Activated CD8-positive, alpha-beta memory T cell treated with anti-CD3 and anti-CD28 coated beads for 24 hours (primary cell): ENCODE measurements at places on chromosomes 4 and X.

DNA sequence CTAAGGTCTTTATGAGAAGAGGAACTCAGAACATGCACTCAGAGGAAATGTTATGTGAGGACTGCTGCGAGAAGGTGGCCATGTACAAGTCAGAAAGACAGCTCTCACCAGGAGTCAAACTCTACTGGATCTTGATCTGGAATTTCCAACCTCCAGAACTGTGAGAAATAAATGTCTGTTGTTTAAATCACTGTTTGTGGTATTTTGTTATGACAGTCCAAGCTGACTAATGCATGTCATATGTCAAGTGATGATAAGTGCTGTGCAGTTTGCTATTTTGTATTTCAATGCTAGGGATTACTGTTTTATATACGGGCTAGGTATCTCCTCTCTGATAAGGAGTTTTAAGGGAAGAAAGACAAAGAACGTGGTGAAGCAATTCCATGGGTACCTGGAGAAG is 162.3 kb downstream of the CPEB2 start:
- no peak for DNase-seq

GRCh38 chr4:39636531-39637184 is 2.0 kb downstream of the SMIM14 start:
- peak; percentile 24 for DNase-seq

DNA sequence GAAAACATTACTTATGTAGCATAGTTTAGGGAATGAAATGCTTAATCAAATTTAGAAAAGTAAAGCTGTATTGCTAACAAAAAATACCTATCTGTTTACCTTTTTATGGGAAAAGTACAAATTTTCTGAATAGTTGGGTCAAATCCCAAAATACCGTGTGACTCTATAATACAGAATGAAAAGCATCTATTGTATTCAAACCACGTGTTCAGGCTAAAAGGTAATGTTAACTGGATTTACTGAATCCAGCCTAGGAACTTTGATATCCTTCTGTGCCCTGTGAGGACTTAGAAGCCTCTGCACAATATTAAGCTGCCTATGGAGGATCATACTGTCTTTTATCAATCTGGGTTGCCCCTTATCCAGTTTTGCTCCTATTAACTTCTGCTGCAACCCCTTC is 36.3 kb upstream of the AGA start:
- no peak for DNase-seq

DNA sequence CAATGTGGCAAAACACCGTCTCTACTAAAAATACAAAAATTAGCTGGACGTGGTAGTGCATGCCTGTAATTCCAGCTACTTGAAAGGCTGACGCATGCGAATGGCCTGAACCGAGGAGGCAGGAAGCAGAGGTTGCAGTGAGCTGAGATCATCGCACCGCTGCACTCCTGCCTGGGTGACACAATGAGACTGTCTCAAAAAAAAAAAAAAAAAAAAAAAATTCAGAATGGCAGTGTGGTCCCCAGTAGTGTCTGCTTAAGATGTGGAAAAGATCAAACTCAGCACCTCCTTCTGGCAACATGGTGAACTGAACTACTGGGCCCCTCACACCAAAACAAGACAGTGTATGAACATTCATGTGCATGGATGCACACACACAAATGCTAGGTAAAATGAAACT is 32.2 kb downstream of the SMS start:
- no peak for DNase-seq

- no peak for DNase-seq
These were observed 166.2 kb downstream of the MAGEB17 start for GRCh38 chrX:16333453-16333852.

DNA sequence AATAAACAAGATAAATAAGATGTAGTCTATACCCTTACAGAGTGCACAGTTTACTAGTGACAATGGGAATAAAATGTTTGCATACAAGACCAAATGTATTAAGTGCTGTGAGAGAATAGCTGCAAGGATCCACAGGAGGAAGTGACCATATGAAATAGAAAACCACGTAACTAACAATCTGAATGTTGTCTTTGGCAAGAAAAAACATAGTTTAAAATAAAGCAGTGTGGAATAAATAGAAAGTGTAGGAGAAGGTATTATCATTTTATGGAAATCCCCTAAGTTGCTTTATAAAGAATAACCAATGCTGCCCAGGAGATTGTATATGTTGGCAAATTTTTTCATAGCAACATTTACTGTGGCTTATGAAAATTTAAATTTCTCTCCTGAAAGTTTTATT is 116.1 kb downstream of the PCDH7 start:
- DNase-seq, result no peak

GRCh38 chr4:161525121-161525520 is 638.7 kb downstream of the FSTL5 start:
- no peak for DNase-seq

GRCh38 chrX:56762220-56762619 is 33.2 kb downstream of the NBDY start:
- peak; percentile 54 for DNase-seq

DNA sequence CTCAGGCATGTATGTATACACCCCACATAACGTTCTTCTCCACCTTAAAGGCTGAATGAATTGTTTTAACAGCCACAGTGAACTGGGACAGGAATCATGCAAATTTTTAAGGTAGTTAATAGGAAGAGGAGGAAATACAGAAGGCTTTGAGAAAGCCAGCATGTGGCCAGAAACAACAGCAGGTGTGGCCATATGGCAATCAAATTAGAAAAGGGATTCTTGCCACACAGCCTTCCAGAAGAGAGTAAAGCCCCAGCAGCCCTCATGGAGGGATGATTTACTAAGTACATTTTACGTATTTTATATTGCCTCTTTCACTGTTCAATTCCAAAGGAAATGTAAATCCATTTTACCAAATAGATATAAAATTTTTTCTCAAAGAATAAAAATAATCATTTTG is 792.2 kb downstream of the ADGRL3 start:
- no peak for DNase-seq

- DNase-seq, result peak; percentile 73
These were observed 33.5 kb upstream of the CHRNA9 start for GRCh38 chr4:40301603-40302002.

GRCh38 chr4:189021831-189022230 is 882.6 kb downstream of the TRIML1 start:
- no peak for DNase-seq

DNA sequence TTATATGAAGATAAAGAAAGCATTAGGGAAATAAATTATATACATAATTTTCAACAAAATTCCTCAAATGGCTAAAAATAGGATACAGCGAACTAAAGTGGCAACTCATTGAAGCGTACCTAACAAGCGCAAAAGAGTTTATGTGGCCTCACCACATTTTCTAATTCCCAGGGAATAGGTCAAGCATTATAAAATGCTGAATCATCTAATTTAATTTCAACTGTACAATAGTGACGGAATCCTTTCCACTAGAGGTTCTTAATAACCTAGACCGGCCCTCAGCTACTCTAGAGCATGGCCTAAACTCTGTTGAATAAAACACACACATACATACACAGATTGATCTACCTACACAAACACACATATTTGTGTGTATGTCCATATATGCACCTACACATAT is 29.1 kb downstream of the CXXC4 start:
- DNase-seq, result no peak

GRCh38 chr4:4308800-4309441 is 18.9 kb downstream of the ZBTB49 start:
- no peak for DNase-seq

- no peak for DNase-seq
These were observed 37.8 kb upstream of the FUNDC1 start for GRCh38 chrX:44580466-44580865.

GRCh38 chrX:133364865-133365264 is 50.4 kb downstream of the GPC4 start:
- no peak for DNase-seq

GRCh38 chr4:142500966-142501365 is 345.1 kb downstream of the INPP4B start:
- no peak for DNase-seq

DNA sequence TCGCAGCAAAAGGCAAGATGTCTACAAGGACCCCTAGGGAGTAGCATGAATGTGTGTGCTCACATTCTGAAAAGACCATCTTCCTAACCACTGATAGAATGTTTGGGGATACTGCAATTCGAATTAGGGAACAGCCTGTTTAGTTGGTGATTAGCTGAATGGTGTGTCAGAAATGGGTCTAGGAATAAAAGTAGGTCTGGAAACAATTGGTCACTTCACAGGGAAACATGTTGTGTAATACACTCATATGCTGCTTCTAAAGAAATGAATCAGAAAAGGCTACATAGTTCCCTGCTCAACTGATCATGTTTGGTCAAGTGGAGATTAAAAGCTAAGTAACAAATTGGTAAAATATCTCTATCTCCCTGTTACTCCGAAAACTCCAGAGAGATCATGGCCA is 2362.4 kb upstream of the TENM3 start:
- DNase-seq, result no peak

GRCh38 chr4:76105652-76106051 is 31.1 kb downstream of the ART3 start:
- no peak for DNase-seq

GRCh38 chr4:88661739-88662138 is 35.9 kb downstream of the NAP1L5 start:
- DNase-seq, result no peak

- no peak for DNase-seq
These were observed 113.5 kb upstream of the FAM9A start for GRCh38 chrX:8914681-8915080.
